ENCODE measurements at places on chromosomes 1 and 21. TPM values are rescaled to one million over a fixed set of nuclear protein-coding genes. Genes with fewer than 3 reads are reported as not detected.

GRCh38 chr1:207288315-207288714 is 33.2 kb upstream of the CD55 start:
- no peak for DNase-seq

NECTIN4 gene
- 0.12 TPM for total RNA-seq

DNA sequence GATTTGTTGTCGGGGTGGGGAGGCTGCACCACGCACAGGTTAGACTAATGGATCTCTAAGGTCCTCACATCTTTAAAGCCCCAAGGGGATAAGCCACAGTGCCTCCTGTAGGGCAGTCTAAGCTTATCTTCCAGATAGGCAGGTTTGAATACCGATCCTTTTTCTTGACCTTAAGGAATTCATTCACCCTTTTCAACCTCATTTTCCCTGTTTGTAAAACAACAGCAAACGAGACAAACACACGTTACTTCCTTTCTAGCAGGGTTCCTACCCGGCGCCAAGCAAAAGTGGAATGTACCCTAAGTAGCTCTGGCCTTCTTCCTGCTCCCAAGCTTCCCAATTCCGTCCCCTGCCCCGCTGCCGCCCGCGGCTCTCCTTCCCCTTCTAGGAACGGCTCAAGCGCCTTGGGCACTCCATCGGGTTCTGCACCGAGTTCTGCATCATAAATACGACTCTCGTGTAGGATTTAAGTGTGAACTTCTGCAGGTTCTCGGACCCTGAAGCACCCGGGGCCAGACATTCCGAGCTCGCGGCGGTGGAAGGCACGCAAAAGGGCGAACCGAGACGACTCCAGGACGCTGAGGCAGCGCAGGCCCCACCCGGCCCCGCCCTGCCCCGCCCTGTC is 548 bp upstream of the CDC20 start:
- DNase-seq: no peak

GRCh38 chr1:73832276-73833181 is 365.4 kb downstream of the LRRIQ3 start:
- no peak for DNase-seq

DNA sequence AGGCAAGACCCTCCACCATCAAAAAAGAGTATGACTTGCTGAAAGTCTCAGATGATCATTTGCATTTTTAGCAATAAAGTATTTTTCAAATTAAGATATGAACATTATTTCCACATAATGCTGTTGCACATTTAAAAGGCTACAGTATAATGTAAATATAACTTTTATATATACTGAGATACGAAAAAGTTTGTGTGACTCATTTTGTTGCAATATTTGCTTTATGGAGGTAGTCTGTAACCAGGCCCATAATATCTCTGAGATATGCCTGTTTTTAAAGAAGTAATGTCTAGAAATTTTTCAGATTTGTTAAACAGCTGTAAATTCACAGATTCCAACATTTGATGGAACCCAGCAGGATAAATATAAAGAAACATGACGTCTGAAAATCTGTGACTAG is 86.7 kb downstream of the MAN1A2 start:
- DNase-seq: no peak

- DNase-seq: no peak
These were observed 11.3 kb downstream of the GRIK1 start for GRCh38 chr21:29928537-29928936.

DNA sequence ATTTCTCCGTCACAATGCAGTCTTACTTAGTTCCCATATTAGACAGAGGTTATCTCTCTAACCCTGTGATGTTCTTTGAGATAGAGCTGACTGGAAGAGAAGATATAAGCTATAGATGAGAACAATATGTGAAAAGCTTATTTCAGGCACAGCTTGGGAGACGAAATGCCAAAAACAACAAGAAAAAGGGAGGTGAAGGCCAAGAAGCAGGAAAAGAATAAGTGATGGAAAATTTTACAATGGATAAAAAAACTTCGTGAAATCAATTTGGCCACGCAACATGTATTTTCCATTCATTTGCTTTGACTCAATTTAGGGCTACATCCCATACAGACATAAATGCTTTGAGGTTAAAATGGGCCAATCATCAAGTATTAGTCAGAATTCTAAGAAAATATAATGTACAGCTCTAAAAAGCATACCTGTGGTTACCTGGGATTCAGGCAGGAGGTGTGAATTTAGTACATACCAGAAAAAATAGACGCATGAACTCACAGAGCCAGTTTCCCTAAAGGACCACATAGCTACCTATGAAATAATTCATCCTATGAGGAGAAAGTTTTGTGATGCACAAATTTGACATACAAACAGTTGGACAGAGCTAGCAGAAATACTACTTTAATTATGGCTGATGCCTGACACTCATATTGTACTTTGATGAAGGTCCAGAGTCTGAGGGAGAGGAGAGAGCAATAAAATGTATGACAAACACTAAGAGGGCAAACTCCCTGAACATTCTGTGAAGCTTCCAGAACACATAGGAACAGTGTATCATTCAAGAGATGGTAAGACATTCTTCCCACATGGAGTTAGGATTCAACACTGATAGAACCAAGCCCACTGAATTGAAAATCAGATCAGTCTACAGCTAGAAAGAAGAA is 12.1 kb downstream of the RGS1 start:
- DNase-seq: no peak
